Activated CD4-positive, alpha-beta memory T cell treated with anti-CD3 and anti-CD28 coated beads for 36 hours (primary cell): ENCODE measurements at places on chromosomes 1 and 21. TPM values are rescaled to one million over a fixed set of nuclear protein-coding genes. Genes with fewer than 3 reads are reported as not detected.
A peak's percentile ranks its signal among the peaks of the same experiment; 100 is the strongest.

DNA sequence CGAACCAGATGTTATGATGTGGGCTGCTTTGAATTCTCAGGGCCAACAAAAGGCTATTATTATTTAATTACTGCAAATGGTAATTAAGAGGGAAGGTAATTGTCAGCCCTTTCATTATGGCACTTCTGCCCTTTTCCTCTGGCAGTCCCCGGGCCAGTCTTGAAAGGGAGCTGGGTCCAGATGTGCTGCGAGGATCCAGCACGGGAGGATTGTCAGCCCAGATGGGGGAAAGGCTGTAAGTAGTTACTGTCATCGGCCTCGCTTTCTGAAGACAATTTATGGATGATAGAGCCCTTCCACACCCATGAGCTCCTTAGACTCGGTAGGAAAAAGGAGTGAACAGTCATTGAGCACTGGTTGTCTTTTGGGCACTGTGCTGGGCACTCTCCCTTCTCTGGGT, 8.7 kb upstream of the ZNF362 start:
- no peak for DNase-seq
- no peak overlapping the region for H3K27ac ChIP-seq
- H3K27me3 ChIP-seq: peaks cover 9% of the 10 kb centered on the region
- no peaks in the 10 kb centered on the region for H3K4me1 ChIP-seq

DNA sequence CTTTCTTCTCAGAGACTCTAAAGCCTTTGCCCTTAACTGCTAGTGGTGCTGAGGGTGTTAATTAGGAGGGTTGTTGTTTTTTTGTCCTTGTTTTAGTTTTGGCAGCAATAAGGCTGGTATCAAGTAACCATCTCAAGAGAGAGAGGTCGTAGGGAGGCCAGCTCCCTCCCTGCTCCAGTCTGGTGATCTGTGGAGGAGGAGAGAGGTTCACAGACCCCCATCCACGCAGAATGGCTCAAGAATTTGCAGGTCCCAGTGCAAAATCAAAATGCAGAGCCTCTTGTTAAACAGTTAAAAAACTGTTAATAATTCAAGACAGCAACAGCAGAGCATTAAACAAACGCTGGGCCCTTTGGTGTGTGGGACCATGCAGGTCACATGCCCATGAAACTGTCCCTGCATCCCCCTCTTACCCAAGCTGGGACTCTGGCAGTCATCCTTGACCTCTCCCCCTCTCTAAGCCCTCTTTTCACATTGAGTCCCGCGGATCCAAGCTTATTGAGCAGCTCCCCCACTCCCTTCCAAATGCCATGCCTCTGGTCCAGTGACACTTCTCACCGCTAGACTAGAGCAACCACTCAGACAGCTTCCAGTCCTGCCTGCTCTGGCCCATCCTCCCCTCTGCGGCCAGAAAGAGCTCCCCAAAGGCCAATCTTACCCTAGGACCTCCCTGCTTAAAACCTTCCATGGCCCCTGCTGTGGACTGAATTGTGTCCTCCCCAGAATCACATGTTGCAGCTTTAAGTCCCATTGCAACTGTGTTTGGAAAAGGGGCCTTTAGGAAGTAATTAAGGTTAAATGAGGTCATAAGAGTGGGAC, 47.7 kb upstream of the RPL11 start:
- H3K27me3 ChIP-seq: no peaks in the 10 kb centered on the region

- H3K4me1 ChIP-seq: peaks cover 5% of the 10 kb centered on the region
- no peak overlapping the region for H3K4me3 ChIP-seq
- no peaks in the 10 kb centered on the region for H3K36me3 ChIP-seq
- DNase-seq: peak; percentile 37
- no peak overlapping the region for H3K27ac ChIP-seq
These were observed 85.8 kb upstream of the RGS1 start for GRCh38 chr1:192489748-192490147.

Gene COP1
- total RNA-seq: 34.7 TPM

Gene KCNE2
- not detected for total RNA-seq

Gene INAVA
- total RNA-seq: not detected

GRCh38 chr1:201556841-201557571, 18.1 kb downstream of the NAV1 start:
- no peaks in the 10 kb centered on the region for H3K27me3 ChIP-seq
- H3K27ac ChIP-seq: no peak overlapping the region
- no peak for DNase-seq
- peaks cover 5% of the 10 kb centered on the region for H3K4me1 ChIP-seq

DNA sequence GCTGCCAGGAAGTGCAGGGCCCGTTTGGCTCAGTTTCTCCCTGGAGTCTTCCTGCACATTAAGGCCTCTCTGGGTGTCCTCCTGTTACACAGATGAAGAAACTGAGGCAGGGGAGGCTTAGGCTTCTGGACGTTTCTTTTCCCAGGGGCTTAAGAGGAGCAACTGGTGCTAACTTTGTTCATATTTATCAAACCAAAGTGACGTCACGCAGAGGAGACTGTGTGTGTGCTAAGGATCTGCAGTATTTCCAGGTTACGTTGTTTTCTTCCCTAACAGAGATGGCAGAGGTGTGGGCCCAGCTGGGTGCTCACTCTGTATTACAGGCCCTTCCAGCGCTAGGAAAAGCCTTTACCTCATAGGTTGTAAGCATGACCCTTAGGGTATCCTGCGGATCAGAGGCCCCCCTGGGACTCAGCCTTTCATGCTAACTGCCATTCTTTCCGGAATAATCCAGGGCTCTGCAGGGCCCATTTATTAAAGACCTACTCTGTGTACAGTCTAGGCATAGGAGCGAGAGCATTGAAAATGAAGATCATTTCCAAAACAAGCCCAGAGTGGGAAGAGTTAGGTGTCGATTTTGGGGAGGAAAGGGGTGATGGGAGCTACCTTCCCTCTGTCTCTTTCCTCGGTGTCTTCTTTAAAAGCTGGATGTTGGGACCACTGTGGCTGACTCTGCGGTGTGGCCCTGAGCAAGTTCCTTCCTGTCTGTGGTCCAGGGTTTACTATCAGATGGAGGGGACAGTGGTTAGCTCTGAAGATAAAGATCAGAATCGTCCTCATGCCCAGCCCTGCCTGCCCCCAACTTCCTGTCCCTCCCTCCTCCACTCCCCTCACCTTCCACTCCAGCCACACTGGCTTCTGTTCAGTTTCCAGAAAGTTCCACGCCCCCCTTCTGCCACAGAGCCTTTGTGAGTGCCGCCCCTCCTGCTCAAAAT, 4.6 kb downstream of the AGTRAP start:
- no peaks in the 10 kb centered on the region for H3K36me3 ChIP-seq
- H3K27ac ChIP-seq: peak overlapping the region; percentile 38
- peak; percentile 57 for DNase-seq
- H3K4me1 ChIP-seq: peaks cover 52% of the 10 kb centered on the region
- H3K4me3 ChIP-seq: no peak overlapping the region

- no peaks in the 10 kb centered on the region for H3K27me3 ChIP-seq
- DNase-seq: no peak
- H3K36me3 ChIP-seq: no peaks in the 10 kb centered on the region
- no peak overlapping the region for H3K4me3 ChIP-seq
These were observed 78.9 kb upstream of the JAK1 start for GRCh38 chr1:65045022-65045817.

DNA sequence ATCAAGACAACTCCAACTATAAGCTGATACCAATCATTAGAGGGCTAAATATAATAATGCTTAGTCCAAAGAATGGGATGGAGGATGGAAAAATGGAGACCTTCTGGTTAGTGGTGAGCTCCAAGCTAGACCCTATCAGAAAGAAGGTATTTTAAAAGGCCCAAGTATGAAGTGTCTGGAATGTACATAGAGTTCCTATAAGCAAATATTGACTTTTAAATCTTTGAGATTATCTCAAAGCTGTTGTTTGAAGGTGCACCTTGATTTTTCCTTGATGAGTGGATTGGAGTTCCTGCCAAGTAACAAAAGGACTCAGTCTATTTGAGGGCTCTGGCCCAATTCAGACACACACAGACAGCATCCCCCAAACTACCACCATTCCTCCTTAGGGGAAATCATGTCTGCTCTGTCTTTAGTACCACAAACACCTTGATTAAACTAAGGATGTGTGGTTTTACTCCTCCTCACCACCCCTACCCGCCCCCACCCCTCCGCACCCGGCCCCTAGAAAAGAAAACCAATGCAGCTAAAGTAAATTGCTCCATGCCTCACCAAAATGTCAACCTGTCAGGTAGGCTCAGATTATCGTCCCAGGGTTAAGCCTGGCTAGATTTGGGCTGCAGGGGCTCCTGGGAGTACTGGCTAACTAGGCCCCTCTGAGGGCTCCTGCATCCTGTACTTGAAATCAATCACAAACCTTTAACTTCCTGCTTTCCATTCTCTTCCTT, 59.4 kb downstream of the CDC7 start:
- H3K36me3 ChIP-seq: peaks cover 7% of the 10 kb centered on the region
- H3K4me1 ChIP-seq: peaks cover 66% of the 10 kb centered on the region
- no peaks in the 10 kb centered on the region for H3K27me3 ChIP-seq

DNA sequence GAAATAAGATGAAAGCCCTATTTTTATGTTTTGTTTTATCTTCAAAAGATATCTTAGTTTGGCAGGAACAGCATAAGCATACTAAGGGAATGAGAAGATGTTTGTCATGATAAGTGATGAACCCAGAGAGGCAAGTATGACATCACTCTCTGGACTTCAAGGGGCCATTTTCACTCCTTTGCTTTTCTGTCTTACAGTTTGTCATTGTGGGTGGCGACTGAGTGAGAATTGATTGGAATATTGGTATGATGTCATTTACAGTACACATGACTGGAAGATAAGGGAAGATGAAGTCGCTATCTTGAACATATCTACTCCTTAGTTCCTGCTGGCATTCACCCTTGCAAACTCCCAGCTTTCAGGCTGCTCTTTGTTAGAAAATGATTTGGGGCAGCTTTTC, 258.1 kb upstream of the RAB4A start:
- H3K4me3 ChIP-seq: no peak overlapping the region
- peaks cover 3% of the 10 kb centered on the region for H3K27me3 ChIP-seq
- no peak for DNase-seq
- H3K36me3 ChIP-seq: no peaks in the 10 kb centered on the region

GRCh38 chr1:220271706-220272046, 577 bp downstream of the RAB3GAP2 start:
- peaks cover 22% of the 10 kb centered on the region for H3K4me1 ChIP-seq
- H3K36me3 ChIP-seq: peaks cover 19% of the 10 kb centered on the region
- peaks cover 3% of the 10 kb centered on the region for H3K27me3 ChIP-seq
- peak; percentile 16 for DNase-seq
- H3K27ac ChIP-seq: no peak overlapping the region

DNA sequence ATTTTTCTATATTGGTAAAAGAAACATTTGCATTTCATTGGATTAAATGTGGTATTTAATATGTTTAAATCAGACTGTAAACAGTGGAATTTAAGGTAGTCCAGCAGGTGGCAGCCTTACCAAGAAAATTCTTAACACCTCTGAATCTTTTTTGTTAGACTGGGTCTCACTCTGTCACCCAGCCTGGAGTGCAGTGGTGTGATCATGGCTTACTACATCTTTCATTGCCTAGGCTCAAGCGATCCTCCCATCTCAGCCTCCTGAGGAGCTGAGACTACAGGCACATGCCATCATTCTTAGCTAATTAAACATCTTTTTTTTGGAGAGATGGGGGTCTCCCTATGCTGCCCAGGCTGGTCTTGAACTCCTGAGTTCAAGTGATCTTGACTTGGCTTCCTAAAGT, 98.8 kb downstream of the RABGAP1L start:
- no peak overlapping the region for H3K4me3 ChIP-seq
- no peak overlapping the region for H3K27ac ChIP-seq
- H3K27me3 ChIP-seq: no peaks in the 10 kb centered on the region
- peak; percentile 38 for DNase-seq
- H3K36me3 ChIP-seq: peaks cover 11% of the 10 kb centered on the region
- H3K4me1 ChIP-seq: no peaks in the 10 kb centered on the region

Gene KRTAP13-2
- total RNA-seq: not detected

DNA sequence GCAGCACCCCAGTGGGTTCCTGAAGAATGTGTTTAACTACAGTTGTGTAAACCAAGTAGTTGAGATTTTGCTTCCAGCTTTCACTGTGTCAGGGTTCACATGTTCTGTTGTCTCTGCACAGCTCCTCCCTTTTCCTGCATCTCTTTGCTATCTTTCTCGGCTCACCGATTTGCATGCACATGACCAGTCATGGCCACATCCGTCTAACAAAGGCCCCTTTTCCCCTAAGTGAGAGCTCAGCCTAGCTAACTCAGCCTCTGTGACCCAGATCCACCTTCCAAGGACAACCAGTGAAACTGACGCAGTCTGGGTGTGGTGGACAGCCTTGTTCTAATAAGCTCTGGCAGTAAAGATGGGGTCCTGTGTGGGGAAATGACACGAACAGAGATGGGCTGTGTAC, 101.1 kb downstream of the ZP4 start:
- H3K4me3 ChIP-seq: no peak overlapping the region
- no peak for DNase-seq
- no peaks in the 10 kb centered on the region for H3K36me3 ChIP-seq
- no peaks in the 10 kb centered on the region for H3K4me1 ChIP-seq
- no peak overlapping the region for H3K27ac ChIP-seq
- no peaks in the 10 kb centered on the region for H3K27me3 ChIP-seq

Gene MIXL1
- total RNA-seq: not detected

GRCh38 chr1:70966018-70966638, 81.5 kb downstream of the PTGER3 start:
- DNase-seq: no peak
- H3K36me3 ChIP-seq: no peaks in the 10 kb centered on the region
- no peak overlapping the region for H3K4me3 ChIP-seq
- H3K27ac ChIP-seq: no peak overlapping the region
- no peaks in the 10 kb centered on the region for H3K4me1 ChIP-seq

- H3K27me3 ChIP-seq: no peaks in the 10 kb centered on the region
- no peak overlapping the region for H3K27ac ChIP-seq
- DNase-seq: no peak
These were observed 425.2 kb downstream of the TTLL7 start for GRCh38 chr1:83573776-83574175.

- DNase-seq: no peak
- H3K27me3 ChIP-seq: no peaks in the 10 kb centered on the region
- peaks cover 4% of the 10 kb centered on the region for H3K4me1 ChIP-seq
- H3K36me3 ChIP-seq: no peaks in the 10 kb centered on the region
- H3K27ac ChIP-seq: no peak overlapping the region
These were observed 36.1 kb downstream of the CTNNBIP1 start for GRCh38 chr1:9873992-9874391.

Gene TSACC
- not detected for total RNA-seq

Gene SLC35F3
- total RNA-seq: 0.59 TPM

- no peaks in the 10 kb centered on the region for H3K27me3 ChIP-seq
- DNase-seq: no peak
- H3K36me3 ChIP-seq: peaks cover 1% of the 10 kb centered on the region
- no peak overlapping the region for H3K27ac ChIP-seq
- peaks cover 5% of the 10 kb centered on the region for H3K4me1 ChIP-seq
- H3K4me3 ChIP-seq: no peak overlapping the region
These were observed 59.1 kb downstream of the SPSB1 start for GRCh38 chr1:9351654-9352271.

Gene DCST1
- total RNA-seq: 0.14 TPM

DNA sequence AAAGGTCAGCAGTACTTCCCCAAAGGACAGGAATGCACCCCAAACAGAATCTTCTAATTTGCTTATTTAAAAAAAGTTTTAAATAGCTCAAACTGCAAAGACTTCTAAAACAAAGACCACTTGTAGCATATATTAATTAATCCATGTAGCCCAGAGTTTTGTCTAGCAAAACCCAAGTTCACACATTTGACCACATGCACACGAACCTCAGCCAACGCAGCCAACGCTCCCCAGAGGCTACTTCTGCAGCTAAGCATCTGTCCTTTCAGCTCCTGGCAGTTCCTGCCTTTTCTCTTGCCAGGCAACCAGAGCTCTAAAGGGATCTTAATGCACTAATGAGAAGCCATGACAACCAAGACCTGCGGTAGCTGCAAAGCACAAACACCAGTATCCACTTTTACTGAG, 89.6 kb downstream of the RERE start:
- no peak overlapping the region for H3K4me3 ChIP-seq
- peaks cover 14% of the 10 kb centered on the region for H3K4me1 ChIP-seq
- no peak for DNase-seq
- peaks cover 5% of the 10 kb centered on the region for H3K36me3 ChIP-seq
- H3K27me3 ChIP-seq: no peaks in the 10 kb centered on the region
